CD4-positive, alpha-beta T cell treated with Interleukin-17A for 1 hour (primary cell): ENCODE measurements at places on chromosomes 7 and 10.

- DNase-seq = no peak
Observed at GRCh38 chr10:43890124-43890523, 241.4 kb upstream of the ZNF32 start.

- no peak for DNase-seq
Observed at GRCh38 chr10:5485290-5485689, 14.1 kb downstream of the CALML5 start.

- no peak for DNase-seq
Observed at GRCh38 chr10:79229071-79229541, 118.2 kb upstream of the PPIF start.

- no peak for DNase-seq
Observed at GRCh38 chr7:66957595-66958290, 36.7 kb downstream of the TMEM248 start.

DNA sequence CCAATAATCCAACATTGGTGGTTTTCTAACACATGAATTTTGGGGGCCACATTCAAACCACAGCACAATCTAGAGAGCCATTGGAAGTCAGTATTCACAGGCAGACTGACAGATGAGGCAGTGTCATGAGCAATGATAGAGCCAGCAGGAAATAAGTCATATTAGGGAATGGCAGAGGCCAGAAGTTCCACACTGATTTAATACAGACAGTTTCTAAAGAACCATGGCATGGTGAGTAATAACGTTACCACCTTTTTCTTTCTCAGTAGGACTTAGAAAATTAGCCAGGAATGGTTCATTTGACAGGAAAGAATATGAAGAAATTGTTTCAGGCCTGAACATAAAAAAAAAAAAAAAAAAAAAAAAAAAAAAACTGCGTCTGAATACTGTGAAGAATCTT lies 210.3 kb downstream of the GPAM start:
- no peak for DNase-seq

DNA sequence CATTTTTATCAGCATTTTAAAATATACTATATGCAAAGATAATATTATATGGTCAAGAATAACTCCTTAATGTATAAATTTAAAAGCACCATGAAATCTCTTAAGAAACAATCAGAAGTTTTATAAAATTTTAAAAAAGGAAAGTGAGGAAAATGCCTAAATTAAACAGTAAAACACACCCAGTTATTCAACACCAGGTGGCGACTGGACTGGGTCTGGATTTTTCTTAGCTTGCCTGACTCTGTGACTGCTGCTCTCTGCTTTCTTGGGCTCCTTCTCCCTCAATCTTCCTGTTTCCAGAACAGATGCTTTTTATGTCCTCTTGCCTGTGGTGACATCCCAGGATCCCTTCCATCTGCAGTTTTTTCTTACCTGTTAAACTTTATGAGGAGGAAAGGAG lies 200.3 kb downstream of the BICC1 start:
- no peak for DNase-seq
